ENCODE measurements at places on chromosomes 12 and 14.

DNA sequence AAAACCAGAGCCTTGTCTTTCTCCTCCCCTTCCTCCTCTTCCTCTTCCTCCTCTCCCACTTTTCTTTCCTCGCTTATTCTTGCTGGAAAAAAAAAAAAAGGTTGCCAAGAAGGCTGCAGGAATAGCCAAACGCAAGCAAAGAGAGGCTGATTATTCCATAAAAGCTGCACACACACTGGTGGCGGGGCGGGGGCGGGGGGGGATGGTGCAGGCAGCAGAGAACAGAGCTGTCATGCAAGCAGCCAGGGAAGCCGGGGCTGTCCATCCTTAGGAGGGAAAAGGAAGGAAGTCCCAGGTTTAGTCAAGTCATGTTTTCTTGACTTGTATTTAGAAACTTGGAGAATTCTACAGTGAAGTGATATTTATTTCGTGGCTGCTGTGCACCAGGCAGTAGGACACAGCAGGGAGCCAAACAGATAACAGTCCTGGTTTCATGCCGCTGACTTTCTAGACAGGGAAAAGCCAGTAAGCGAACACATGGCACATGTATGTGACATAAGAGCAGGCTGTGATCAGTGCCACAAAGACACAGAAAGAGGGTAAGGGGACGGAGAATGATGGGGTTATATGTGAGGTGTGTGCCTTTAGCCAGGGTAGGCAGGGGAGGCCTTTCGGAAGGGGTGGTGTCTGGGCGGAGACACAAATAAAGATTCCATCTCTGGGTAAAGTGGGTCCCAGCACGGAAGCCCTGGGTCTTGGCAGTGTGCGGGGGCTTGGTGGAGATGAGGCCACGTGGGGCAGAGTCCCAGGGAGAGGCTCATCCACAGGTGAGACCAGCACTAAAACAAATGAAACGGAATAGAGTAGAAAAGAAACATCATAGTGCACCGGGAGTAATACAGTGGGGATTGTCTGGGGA is 56.6 kb upstream of the SCN8A start:
- no peak for DNase-seq

- no peak for DNase-seq
These were observed 89.2 kb upstream of the HSPB8 start for GRCh38 chr12:119089380-119090013.

DNA sequence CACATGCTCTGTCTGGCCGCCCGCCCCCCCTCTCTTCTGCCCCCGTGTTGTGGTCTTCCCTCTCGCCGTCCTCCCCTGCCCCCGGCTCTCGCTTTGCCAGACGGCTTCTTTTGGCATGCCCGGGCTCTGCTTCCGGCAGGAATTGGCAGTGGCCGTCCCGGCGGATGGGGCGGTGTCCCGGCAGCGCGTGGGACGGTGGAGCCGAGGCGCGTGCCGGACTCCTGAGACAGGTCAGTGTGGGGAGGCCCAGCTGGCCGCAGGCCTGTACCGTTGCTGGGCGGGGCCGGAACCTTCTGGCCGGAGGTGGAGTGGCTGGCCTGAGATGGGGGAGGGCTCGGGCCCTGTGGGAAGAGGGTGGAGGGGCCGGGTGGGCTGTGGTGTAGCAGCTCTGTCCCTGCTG is 17.1 kb downstream of the KIF26A start:
- DNase-seq, result no peak

- no peak for DNase-seq
These were observed 7.2 kb upstream of the OTX2 start for GRCh38 chr14:56817396-56817921.

GRCh38 chr12:110649341-110649847 is 35.5 kb downstream of the TCTN1 start:
- no peak for DNase-seq

GRCh38 chr12:96502477-96502876 is 13.1 kb downstream of the CFAP54 start:
- peak; percentile 24 for DNase-seq

DNA sequence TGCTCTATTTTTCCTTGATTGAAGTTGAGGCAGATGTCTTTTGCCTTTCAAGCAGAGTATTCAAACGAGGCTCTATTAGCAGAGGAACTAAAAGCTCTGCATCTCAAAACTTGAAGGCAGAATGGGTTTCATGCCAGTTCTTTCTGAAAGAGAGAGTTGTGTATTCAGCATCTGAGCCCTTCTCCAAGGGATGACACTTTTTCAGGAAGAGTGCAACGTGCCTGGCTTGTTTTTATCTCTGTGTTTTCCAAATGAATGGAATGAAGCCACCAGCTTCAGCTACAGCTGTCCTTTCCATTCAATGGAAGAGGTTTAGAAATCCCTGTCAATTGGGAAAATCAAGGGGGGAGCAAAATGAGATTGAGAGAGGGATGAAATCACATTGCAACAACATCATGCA is 14.6 kb downstream of the BEST3 start:
- DNase-seq, result no peak

- no peak for DNase-seq
These were observed 200.3 kb upstream of the PLEKHG7 start for GRCh38 chr12:92502417-92503028.

DNA sequence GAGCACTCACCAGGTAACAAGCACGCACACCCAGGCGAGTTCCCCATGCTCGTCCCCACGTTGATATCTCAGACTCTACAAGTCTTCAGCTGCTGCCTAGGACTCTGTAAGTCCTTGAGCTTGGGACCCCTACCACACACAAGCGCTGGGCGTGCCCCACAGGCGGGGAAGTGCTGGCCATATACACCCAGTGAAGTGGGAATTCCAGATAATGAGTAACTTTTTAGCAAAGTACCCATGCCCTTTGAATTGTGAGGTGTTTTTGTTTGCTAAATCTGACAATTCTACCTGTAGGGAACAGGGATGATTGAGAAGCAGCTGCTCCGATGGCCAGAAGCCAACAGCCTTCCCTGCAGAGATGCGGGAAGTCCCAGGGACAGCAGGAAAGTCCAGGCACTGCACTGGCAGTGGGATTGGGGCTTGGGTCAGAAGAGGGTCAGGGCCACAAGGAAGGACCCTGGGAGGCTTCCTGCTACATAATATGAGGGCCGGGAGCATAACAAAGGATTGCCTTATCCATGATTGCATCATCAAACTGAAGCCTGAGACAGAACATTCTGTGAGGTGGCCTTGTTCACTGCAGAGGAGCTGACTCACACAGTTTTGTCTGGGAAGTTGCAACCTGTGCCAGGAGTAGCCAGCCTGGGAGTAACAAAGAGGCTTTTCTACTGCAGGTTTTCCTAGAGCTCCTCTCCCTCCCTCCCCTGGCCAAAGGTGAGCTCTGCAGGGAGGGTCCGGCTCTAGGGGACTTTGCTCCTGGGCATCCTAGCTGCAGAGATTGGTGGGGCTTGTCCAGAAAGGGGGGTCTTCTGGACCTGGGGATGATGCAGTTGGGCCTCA is 13.2 kb upstream of the SERPINA3 start:
- DNase-seq, result peak; percentile 83

DNA sequence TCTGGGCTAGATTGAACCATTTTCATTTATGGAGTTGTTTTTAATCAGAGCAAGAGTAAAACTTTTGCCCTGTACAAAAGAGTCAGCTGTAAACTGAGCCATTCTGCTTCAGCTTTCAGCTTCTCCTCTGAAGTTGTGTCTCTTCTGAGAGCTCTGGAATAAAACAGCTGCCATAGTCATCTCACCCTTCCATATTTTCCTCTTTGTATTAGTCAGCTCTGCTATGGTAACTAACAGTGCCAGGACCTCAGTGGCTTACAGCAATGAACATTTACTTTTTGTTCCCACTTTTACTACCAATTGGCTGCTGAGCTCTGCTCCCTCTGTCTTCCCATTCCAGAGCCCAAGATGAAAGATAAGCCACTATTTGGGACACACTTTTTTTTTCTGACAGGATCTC is 178.5 kb downstream of the DAD1 start:
- no peak for DNase-seq

- no peak for DNase-seq
These were observed at the start of gene LBHD2 for GRCh38 chr14:103084021-103084919. Gene LBHD2 (plus strand): TSS chr14:103084210. CDS start chr14:103086013, 1,803 bp downstream.

GRCh38 chr12:105020241-105020962 is 34.3 kb downstream of the NOPCHAP1 start:
- no peak for DNase-seq

GRCh38 chr14:105930572-105930971 is 404.2 kb downstream of the TMEM121 start:
- no peak for DNase-seq

DNA sequence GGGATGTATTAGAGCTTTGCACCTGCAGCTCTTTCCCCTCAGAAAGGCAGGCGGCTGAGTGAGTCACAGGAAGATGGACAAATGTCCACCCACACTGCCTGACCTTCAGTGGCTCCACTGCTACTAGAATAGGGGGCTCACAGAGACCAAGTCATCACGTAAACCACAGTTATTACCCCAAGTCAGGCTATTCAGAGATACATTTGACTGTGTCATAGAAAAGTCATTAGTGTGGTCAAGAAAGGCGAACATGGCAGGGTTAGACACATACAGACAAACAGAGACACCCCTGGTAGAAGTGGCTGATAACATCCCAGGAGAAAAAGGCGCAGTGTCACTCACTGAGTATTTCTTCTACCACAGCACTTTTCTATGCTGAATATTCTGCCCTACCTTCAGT is 36.0 kb downstream of the GCH1 start:
- no peak for DNase-seq

- DNase-seq, result no peak
These were observed 299.6 kb downstream of the DIO2 start for GRCh38 chr14:79911744-79912143.

DNA sequence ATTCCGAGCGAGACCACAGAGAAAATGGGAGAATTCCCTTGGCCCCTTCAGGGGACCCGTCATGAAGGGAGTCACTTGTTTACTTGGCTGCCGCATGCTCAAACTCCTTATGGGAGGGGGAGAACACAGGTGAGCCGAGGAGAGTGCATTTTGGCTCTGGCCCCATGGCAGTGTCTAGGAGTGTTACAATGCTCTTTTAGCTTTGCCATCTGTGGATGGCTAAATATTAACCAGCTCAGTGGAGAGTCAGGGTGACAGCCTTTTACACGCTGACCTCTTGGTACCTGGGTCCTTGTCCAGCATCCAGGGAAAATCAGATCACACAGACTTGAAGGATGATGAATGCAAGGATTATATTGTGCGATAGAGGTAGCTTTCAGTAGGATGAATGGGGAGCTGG is 146.4 kb upstream of the ATXN7L3B start:
- DNase-seq, result no peak

GRCh38 chr12:106246891-106247673 is 738 bp downstream of the CKAP4 start:
- DNase-seq, result peak; percentile 49

DNA sequence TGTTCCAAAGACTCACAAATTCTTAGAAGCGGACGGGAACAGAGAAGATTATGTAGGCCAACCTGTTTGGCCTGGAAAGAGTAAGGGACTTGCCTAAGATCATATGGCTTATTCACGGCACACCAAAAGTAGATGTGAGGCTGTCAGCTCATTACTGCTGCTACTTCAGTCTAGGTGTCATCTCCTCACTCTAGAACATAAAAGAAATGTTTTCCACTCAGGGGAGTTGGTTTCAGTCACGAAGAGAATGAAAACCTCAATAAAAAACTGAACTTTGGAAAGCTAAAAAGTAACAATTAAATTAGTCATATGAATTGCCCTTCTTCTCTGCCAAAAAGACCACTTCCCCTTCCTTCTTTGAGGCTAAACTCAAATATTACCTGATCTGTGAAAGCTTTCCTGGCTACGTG is 658 bp upstream of the CEP128 start:
- no peak for DNase-seq

GRCh38 chr12:54572881-54573280 is 15.6 kb downstream of the PPP1R1A start:
- no peak for DNase-seq

- peak; percentile 52 for DNase-seq
These were observed 198.7 kb upstream of the DCN start for GRCh38 chr12:91381309-91381804.

DNA sequence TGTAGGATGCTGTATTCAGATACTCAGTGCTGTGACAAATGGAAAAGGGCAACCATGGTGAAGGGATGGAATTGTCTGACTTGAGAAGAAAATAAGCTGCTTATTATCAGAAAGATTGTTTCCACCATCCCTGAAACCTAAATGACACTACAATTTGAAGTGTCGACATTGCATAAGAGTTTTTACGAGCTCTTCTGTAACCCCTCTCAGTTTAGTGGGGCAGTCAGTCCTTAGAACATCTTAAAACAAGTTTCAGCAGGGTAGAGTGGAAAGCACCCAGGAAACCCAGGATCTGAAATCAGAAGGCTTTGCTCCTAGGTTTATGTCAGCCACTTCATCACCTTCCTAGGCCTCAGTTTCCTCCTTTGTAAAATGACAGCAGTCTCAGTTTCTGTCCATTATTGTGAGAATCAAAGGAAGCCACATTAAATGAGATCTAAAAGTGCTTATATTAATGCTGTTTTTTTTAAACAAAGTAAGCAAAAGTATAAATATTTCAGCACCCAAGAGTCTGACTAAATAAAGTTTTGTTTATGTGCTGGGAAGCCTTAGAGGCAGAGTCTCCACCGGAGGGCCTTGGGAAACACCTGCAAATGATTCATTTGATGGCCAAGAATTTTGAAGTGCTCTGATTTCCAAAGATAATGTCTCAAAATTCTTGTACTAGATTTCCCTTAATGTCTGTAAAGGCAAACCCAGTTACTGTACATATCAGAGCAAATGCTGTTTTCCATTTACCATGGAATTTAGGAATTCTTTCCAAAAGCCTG is 1.8 kb downstream of the IFT43 start:
- DNase-seq, result no peak

GRCh38 chr12:15600223-15600935 is 188.8 kb downstream of the EPS8 start:
- no peak for DNase-seq

DNA sequence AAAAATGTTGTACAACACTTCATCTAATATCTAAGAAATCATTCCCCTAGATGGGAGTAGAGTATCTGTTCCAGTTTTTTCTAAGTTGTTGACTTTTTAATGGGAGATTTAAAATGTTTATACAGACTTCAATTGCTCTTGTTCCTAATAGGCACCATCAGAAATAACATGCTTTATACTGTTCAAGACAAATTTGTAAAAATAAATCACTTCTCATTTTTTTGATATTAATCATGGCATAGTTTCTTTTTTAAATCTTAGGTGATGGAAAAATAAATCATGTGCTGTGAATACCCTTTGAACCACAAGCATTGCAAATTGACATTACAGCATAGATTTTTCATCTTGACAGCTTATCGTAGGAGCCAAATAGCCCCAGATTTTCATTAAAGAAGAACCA is 473.5 kb upstream of the MGAT4C start:
- DNase-seq, result no peak

DNA sequence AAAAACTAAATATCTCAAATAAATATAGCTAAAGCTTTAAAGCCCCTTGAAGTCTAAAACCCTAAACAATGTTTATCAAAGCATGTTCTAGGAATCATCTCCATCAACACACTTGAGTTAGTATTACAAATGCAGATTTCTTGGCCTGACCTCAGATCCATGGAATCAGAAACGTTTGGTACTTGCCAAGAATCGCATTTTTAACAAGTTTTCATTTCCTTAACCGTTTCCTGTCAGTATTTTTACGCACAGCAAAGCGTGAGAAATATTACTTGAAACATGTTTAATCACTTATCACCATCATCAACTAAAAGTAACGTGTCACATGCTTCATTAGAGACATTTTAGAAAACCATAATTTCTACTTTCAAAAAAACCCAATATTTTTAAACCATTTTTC is 9.7 kb downstream of the SLCO1C1 start:
- no peak for DNase-seq

All from urothelium cell line (cell line).